DMS79 treated with DMSO at 0.1 percent for 48 hours (cell line): ENCODE measurements at places on chromosomes 11 and 22.

GRCh38 chr11:111549196-111549868 lies 8.8 kb downstream of the LAYN start:
- no peak for DNase-seq

DNA sequence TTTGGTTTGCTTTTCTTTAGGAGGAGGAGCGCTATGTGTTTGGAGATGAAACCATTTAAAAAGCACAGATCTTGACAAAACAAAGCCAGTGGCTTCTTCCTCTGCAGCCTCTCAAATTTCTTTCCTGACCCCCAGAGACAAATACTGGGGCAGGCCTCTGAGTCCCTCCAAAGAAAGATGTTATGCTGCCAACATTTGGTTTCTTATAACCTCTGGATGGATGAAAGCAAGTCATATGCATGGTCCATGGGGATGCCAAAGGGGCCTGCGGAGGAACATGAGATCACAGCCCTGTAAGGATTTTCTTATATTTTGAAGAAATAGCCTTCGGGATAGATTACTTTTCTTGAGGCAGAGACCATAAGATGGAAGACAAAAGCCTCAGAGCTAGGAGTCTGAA lies 179.1 kb downstream of the TENM4 start:
- DNase-seq: no peak

DNA sequence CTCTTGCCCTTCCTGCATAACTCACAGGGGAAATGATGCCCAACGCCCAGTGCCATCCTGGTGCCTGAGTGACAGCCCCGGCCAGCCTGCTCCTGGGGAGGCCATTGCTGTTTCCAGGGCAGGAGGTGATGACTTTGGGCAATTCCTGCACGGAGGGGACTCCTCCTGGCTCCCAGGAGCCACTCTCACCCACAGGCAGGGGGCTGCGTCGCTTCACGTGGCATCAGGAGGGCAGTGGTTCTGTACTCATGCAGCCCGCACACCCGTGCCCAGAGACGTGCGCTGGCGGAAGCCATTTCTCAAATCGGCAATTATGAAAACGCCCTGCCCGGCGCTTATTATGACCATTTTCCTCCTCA lies 272.3 kb downstream of the CTTN start:
- no peak for DNase-seq

DNA sequence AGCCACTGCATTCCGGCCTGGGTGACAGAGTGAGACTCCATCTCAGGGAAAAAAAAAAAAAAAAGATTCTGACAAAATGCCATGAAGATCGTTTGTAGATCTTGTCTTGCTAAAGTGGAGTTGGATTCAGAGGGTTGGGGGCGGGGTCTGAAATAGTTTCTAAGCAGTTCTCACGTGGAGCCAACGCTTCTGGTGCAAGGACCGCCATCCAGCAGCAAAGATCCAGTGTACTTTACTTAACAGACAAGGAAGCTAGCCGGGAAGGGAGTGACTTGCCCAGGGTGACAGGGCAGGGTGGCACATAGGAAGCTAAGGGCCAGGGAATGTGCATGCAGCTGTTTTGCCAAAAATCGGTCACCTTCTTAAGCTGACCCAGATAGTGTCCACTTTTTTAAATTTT lies 27.4 kb downstream of the APOL1 start:
- DNase-seq: no peak

GRCh38 chr11:14158393-14158792 lies 195.9 kb downstream of the SPON1 start:
- no peak for DNase-seq

DNA sequence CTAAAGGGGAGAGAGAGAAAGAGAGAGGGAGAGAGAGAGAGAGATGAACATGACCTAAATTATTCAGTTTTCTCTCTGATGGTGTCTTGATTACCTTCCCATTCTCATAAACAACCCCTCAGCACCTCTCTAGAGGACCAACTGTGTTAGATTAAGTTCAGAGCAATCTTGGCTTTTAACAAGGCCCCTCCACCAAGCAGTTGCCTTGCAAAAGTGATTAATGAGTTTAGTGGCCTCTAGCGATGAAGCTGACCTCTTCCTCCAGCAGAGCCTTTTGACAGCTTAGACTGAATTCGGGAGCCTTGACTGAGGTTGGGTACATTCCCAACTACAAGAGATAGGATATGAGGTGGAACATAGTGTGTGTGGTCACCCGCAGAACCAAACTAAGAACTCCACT lies 66.1 kb downstream of the ARL14EP start:
- no peak for DNase-seq

DNA sequence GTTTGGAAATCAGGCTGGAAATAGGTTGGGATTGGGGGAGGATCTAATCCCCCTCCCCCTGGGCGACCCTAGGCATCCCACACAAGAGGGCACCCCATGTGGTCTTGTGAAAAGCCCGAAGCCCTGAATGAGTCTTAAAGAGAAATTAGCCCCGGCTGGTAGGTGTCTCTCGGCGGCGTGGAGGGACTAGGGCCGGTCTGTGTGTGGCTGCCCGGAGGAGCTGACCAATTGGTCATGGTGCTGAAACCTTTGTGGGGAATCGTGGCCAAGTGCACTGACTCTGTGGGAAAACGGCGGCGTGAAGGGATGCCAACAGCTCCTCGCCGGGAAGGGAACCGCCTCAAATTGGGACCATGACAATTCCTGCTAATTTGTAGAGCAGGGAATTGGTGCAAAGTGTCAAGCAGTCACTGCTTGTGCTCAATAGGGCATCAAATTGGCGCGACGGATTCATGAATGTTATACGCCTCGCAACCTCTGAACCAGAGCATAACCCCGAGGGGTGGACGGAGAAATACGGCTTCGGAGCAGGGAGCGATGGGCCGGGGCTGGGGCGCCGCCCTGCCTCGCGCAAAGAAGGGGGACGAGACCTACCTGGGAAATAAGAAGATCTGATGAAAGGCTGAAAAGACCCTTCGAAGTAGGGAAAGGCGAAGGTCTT lies 1.5 kb downstream of the DBX1 start:
- no peak for DNase-seq

DNA sequence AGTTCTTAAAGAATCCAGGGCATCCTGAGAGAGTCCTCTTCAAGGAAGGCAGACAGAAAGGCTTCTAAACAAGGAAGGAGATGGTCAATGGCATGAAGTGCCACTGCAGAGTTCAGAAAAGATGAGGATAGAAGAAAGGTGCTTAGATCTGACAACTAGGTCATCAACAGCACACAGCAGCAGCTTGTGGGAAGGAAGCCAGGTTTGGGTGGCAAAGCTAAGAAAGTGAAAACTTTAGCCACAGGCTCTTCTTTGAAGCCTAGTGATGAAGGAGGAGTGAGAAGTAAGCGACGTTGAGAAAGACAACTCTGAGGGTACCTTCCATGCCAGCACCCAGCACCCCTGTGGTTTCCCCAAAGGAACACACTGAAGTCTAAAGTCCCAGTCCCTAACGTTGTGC lies 92.0 kb downstream of the LARGE1 start:
- DNase-seq: no peak

DNA sequence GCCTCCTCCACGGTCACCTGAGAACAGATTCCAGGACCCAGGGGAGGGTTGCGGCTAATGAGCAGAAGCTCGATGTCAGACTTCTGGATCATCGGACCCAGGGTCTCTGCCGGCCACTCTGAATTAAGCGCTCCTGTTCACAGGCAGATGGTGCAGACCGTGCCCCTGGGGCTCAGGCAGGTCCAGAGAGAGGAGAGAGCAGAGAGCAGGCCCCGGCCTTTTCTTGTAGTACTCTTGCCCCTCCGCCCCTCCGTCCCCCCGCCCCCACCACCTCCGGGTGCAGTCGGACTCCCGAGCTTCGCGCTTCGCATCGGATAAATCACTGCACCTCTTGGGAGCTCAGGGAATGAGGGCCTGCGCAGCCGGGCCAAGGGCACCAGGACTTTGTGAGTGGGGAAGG lies 50.3 kb downstream of the RPS6KA4 start:
- DNase-seq: no peak

GRCh38 chr11:66293777-66294625 lies 2.3 kb downstream of the TMEM151A start:
- DNase-seq: no peak

DNA sequence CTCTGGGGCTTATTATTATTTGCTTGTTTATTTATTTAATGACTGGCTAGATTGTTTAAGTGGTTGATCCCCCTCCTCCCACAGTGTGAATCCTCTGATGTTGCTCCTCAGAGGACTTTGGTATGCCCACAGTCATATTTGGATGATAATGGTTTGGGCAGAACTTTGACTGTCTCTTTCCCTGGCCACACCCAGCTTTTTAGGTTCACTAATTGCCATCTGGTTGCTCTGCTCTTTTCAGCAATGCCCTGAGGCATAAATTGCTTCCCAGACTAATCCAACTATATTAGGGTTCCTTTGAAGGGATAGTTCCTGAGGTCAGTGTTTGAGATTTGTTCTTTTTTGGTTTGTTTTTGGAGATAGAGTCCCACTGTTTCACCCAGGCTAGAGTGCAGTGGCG lies 99.3 kb upstream of the RRM1 start:
- no peak for DNase-seq

GRCh38 chr22:37371911-37372310 lies 55.4 kb downstream of the ELFN2 start:
- no peak for DNase-seq

DNA sequence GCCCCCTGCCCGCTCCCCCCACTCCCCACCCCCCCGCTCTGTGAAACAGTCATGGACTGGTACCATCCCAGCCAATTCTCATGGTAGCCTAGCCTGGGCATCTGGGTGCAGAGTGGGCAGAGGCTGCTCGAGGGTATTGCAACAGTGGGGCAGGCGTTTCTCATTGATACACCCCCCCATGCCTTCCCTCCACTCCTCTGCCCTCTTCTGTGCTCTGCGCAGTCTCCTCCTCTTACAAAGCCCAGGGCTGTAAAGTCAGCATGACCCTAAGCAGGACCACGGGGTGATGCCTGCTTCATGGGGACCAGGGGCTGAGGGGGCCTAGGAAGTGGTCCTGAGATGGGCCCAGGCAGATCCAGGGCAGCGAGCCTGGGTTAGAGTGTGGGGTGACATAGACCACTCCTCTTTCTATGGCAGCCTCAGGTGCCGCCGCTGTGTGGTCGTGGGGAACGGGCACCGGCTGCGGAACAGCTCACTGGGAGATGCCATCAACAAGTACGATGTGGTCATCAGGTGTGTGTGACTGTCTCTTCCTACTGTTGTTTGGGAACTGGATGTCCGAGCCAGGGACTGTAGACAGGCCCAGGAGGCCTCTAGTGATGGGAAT lies 52.3 kb downstream of the ST3GAL4 start:
- DNase-seq: no peak

- no peak for DNase-seq
Observed at GRCh38 chr11:35288309-35288708, 131.0 kb downstream of the SLC1A2 start.

DNA sequence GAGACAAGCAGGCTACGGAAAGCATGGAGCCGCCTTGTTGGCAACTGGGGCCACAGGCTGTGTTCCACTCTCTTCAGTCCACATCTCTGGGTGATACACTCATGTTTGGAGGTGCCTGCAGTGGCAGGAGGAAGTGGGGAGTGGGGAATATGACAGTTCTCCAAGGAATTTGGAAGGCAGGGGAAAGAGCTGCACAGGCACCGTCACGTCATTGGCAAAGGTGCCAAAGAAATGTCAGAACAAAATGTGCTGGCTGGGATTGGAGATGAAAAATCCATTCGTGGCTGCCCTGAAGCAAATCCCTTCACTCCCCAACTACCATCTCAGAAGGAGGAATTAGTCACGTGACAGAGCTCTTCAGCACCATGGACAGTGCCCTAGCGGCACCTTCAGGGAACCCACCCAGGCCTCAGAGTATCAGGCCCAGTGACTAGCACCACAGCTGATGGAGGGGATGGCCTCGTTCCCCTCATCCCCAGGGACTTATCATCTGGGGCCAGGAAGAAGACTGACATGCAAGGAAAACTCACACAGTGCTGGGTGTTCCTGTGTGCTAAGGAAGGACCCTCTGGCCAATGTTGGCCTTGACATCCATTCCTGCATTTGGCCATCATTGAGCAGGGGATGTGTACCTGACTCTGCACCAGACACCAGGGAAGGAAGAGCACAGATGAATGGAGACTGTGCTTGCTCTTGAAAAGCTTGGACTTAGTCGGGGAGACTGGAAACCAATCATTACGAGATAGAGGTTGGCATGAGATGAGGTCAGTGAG lies 48.5 kb upstream of the PRDM11 start:
- DNase-seq: no peak

DNA sequence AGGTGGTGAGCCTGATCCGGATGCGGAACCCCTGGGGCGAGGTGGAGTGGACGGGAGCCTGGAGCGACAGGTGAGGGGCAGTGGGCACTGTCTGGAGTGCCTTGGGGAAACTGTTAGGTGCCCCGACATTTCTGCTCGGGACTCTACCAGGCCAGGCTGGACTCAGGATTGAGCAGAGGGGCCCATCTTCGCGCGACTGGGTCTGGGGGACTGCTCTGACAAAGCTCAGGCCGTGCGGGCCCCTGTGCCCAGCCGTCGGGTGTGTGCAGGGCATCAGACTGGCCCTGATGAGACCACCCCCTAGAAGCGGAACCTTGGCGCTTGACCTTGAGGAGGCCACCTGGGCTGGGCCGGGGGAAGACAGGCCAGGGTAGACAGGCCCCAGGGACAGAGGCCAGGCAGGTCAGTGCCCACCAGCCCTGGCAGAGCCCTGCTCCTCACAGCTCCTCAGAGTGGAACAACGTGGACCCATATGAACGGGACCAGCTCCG lies 6.3 kb downstream of the CAPN1 start:
- DNase-seq: no peak

GRCh38 chr11:75468534-75469340 lies 35.7 kb upstream of the KLHL35 start:
- no peak for DNase-seq

GRCh38 chr11:117641008-117641915 lies 155.8 kb downstream of the DSCAML1 start:
- no peak for DNase-seq

DNA sequence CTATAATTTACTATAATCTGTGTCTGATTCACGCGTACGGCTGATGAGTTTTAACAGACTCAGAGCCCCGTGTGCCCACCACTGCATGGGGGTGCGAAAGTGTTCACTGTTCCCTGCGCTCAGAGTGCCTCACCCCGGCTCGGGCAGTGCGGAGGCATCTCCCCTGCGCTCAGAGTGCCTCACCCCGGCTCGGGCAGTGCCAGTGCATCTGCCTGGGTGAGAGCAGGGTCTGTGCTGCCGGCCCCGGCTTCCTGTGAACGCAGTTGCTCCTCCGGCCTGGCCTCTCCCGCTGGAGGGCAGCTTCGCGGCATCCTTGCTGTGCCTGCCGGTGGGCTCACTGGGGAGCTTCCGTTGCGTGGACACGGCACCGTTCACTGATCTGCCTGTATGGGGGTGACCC lies 14.2 kb downstream of the PTDSS2 start:
- no peak for DNase-seq

- no peak for DNase-seq
Observed at GRCh38 chr11:100726680-100727079, 39.6 kb downstream of the ARHGAP42 start.

DNA sequence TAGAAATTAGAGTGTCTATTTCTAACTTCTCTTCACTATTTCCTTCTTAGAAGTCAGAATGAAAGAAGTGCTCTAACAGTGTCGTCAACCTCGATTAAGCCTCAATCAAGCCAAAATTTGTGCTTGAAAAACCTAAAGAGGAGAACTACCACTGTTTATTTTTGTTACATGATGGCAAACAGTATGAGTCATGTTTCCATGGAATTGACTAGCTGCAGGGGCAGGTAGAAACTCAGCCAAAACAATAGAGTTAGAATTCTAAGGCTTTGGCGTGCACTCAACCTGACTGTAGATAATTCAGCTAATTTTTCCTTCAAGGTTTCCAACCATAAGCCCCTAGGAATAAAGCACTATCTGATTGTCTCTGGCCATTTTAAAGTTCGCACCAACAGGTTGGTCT lies 415.9 kb downstream of the ETS1 start:
- DNase-seq: no peak

- peak; percentile 77 for DNase-seq
Observed at GRCh38 chr22:39528681-39529486, 3.7 kb downstream of the RPS19BP1 start.

GRCh38 chr11:27012234-27012921 lies 18.5 kb downstream of the FIBIN start:
- no peak for DNase-seq
